Pulmonary artery endothelial cell (primary cell): ENCODE measurements at places on chromosomes 6 and 20. TPM values are rescaled to one million over a fixed set of nuclear protein-coding genes. Genes with fewer than 3 reads are reported as not detected.

DNA sequence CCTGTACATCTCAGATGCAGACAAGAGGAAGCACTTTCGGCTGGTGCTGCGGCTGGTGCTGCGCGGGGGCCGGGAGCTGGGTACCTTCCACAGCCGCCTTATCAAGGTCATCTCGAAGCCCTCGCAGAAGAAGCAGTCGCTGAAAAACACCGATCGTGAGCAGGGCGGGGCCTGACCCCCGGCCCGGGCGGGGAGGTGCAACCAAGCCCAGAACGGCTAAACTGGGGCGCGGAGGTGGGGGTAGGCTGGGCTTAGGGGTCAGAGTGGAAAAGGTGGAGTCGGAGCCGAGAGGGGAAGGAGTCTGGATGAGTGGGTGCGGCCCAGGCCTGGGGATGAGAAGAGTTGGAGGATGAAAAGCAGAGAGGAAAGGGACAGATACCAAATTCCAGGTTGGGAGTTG lies 4.1 kb upstream of the MATN4 start:
- DNase-seq = no peak

- DNase-seq = no peak
These were observed 201.5 kb upstream of the KCNQ5 start for GRCh38 chr6:72420409-72420808.

DNA sequence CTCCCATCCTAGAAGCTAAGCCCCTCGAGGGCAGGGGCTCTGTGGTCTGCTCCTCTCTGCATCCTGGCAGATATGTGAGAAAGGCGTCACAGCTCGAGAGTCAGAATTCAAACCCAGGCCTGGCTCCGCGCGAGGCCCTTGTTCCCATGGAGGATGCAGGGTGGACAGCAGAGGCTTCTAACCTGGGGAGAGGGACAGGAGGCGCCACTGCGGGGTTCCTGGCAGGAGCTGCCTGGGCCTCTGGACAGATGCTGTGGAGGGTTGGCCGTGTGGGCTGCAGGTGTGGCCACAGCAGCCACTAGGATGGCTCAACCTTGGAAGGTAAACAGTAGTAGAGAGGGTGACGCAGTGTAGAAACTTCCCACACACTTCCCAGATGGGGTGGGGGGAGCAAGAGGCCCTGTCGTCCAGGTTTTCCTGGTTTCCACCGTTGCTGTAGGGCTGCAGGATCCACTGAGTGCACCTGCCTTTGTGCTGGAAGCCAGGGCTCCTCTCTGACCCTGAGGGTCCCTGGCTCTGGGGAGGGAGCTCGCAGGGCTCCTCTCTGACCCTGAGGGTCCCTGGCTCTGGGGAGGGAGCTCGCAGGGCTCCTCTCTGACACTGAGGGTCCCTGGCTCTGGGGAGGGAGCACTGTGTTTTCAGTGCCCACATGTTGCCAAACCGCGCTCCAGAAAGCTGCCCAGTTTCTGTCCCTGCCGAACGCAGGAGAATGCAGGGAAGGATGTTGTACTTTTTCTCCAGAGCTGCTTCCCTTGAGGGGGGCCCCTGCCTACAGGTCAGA lies 14.2 kb downstream of the RBM38 start:
- no peak for DNase-seq

DNA sequence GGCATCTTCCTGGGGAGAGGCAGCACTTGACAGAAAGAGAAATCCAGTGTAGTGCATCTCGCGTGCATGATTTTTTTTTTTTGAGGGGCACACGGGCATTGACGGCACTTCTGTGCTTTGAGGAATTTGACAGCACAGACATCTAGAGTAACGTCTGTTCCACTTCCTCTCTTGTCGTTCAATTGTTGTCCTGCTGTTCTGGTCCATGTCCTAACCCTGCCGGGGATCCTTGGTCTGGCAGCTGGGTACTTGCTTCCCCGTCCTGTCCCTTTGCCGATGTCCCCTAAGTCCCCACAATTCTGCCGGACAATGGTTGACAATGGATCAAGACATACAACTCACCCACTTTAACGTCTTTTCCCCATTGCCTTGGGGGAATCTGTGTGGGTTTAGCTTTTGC lies 46.0 kb upstream of the NAA20 start:
- DNase-seq = no peak

SLC17A2 gene
- not detected in 2 replicates for total RNA-seq

HTR1E gene
- total RNA-seq = not detected in 2 replicates

AVP gene
- total RNA-seq = not detected in 2 replicates

HLA-F gene
- total RNA-seq = 8.3 and 19.9 TPM in 2 replicates
